Esophagus squamous epithelium (tissue), 5 donors: ENCODE measurements at places on chromosomes 16 and 17.

GRCh38 chr17:5592382-5592781 lies 8.1 kb upstream of the NLRP1 start:
- DNase-seq = no peak
- no peaks in the 10 kb centered on the region for H3K36me3 ChIP-seq
- H3K27me3 ChIP-seq = no peaks in the 10 kb centered on the region
- no peak overlapping the region for H3K4me3 ChIP-seq
- no peaks in the 10 kb centered on the region for H3K4me1 ChIP-seq
- H3K27ac ChIP-seq = no peak overlapping the region

- no peak overlapping the region for H3K27ac ChIP-seq
- H3K4me1 ChIP-seq = no peaks in the 10 kb centered on the region
Observed at GRCh38 chr17:33868899-33869298, 386.2 kb upstream of the CCL2 start.

- H3K27me3 ChIP-seq = no peaks in the 10 kb centered on the region
- H3K4me1 ChIP-seq = peaks cover 12% of the 10 kb centered on the region
- no peaks in the 10 kb centered on the region for H3K36me3 ChIP-seq
- no peak overlapping the region for H3K4me3 ChIP-seq
- H3K27ac ChIP-seq = no peak overlapping the region
- DNase-seq = no peak
Observed at GRCh38 chr16:80806927-80807340, 2.5 kb upstream of the CDYL2 start.

GRCh38 chr17:14201988-14202380 lies 34.7 kb downstream of the CDRT15 start:
- no peaks in the 10 kb centered on the region for H3K4me1 ChIP-seq
- H3K27ac ChIP-seq = no peak overlapping the region
- no peak overlapping the region for H3K4me3 ChIP-seq
- H3K27me3 ChIP-seq = no peaks in the 10 kb centered on the region

- H3K36me3 ChIP-seq = peaks cover 5% of the 10 kb centered on the region
- no peak for DNase-seq
- H3K27ac ChIP-seq = peak overlapping the region; percentile 100
- peaks cover 9% of the 10 kb centered on the region for H3K4me1 ChIP-seq
Observed at GRCh38 chr16:28821874-28822519, 802 bp upstream of the ATXN2L start.

DNA sequence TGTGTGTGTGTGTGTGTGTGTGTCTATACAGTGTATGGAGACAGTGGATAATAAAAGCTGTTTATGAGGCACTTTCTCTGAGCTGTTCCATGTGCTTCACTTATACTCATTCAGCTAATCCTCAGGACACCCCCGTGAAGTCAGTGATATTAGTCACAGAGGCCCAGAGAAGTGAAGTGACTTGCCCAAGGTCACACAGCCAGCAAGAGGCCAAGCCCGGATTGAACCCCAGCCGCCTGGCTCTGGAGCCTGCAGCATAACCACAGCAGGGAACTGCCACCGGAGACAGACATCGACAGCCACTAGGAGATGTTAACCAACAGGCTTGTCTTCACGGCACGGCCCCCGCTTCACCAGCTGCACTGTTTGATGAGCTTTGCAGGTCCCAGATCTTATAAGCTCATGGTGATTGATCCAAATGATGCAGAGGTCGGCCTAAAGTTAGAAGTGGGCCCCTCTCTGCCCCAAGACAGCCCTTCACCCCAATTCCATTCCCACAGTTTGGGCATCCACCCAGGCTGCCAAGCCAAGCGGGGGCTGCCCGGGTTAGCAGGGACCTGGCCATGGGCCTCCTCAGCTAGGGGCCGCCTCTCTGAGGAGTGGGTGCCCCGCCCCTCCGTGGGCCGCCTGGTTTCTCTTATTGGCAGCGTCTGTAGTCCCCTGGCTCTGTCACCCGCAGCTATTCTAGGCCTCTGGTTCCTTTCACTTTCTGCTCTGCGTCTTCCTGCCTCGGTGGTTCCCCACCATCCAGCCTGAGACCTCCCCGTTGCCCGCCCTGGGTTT lies 30.9 kb downstream of the SOCS1 start:
- peak; percentile 41 for DNase-seq
- H3K27me3 ChIP-seq = no peaks in the 10 kb centered on the region
- H3K36me3 ChIP-seq = no peaks in the 10 kb centered on the region
- peak overlapping the region; percentile 76 for H3K27ac ChIP-seq
- H3K4me1 ChIP-seq = peaks cover 39% of the 10 kb centered on the region

- H3K27ac ChIP-seq = peak overlapping the region; percentile 34
- no peak overlapping the region for H3K4me3 ChIP-seq
- no peaks in the 10 kb centered on the region for H3K4me1 ChIP-seq
- H3K36me3 ChIP-seq = peaks cover 9% of the 10 kb centered on the region
- no peaks in the 10 kb centered on the region for H3K27me3 ChIP-seq
- DNase-seq = no peak
Observed at GRCh38 chr17:39081851-39082250, 69.6 kb downstream of the PLXDC1 start.

- H3K4me1 ChIP-seq = peaks cover 91% of the 10 kb centered on the region
- no peak overlapping the region for H3K27ac ChIP-seq
- H3K27me3 ChIP-seq = no peaks in the 10 kb centered on the region
- no peaks in the 10 kb centered on the region for H3K36me3 ChIP-seq
Observed at GRCh38 chr17:17966399-17966798, 5.8 kb downstream of the TOM1L2 start.

GRCh38 chr17:67200727-67201301 lies 44.2 kb downstream of the HELZ start:
- no peaks in the 10 kb centered on the region for H3K27me3 ChIP-seq
- no peaks in the 10 kb centered on the region for H3K4me1 ChIP-seq
- H3K4me3 ChIP-seq = no peak overlapping the region
- no peak for DNase-seq

DNA sequence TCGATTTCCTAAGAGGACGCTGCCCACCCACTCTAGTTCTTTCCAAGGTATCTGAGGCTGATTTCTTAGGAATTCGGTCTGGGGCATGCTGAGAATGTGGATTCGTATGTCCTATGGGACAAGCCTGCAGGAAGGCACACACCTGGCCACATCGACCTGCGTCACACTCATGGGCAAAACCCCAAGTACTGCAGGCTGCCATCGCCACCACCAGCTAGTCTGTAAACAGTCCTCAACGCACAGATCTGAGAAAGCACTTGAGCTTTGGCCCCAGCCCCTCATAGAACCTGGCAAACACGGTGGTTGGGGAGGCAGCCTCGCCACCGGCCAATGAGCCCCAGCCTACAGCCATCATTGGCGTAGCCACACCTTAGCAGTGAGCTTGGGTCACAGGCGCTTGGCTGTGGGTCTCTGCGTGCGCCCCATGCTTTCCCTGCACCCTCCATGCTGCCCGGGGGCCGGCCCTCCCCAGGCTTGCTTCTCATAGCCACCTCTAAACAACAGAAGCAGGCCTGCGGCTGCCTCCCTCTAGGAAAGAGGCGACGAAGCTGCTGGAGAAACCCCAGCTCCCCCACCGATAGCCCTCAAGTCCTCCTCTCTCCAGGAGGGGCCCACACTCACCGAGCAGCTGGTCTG lies 75.1 kb downstream of the ZNF778 start:
- DNase-seq = no peak
- no peak overlapping the region for H3K27ac ChIP-seq
- H3K27me3 ChIP-seq = no peaks in the 10 kb centered on the region
- no peak overlapping the region for H3K4me3 ChIP-seq
- H3K4me1 ChIP-seq = peaks cover 38% of the 10 kb centered on the region
- H3K36me3 ChIP-seq = peaks cover 63% of the 10 kb centered on the region

DNA sequence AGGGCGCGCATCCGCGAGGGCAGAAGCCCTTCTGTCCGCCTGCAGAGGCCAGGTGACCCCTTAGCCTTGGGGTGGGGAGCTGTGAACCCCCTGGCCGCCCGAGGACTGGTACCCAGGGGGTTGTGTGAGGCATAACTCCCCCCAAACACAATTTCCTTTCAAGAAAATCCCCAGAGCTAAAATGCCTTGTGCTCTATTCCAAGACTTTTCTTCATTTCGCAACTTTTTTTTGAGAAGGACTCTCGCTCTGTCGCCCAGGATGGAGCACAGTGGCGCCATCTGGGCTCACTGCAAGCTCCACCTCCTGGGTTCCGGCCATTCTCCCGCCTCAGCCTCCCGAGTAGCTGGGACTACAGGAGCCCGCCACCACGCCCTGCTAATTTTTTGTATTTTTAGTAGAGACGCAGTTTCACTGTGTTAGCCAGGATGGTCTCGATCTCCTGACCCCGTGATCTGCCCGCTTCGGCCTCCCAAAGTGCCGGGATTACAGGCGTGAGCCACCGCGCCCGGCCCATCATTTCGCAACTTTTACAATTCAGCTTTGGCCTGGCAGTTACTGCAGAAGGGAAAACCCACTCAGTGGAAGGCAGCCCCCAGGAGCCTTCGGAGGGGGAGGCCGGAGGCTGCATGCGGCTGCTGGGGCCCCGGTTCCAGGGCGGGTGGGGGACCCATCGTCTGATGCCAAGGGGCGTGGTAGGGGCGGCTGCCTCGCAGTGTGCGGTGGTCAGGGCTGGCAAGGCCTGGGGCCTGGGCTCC lies 963 bp upstream of the APRT start:
- peak overlapping the region; percentile 74 for H3K4me3 ChIP-seq
- DNase-seq = no peak
- H3K36me3 ChIP-seq = peaks cover 14% of the 10 kb centered on the region

GRCh38 chr16:65061935-65062518 lies 59.8 kb downstream of the CDH11 start:
- no peaks in the 10 kb centered on the region for H3K36me3 ChIP-seq
- no peak overlapping the region for H3K27ac ChIP-seq
- no peaks in the 10 kb centered on the region for H3K27me3 ChIP-seq
- DNase-seq = no peak
- H3K4me1 ChIP-seq = no peaks in the 10 kb centered on the region

DNA sequence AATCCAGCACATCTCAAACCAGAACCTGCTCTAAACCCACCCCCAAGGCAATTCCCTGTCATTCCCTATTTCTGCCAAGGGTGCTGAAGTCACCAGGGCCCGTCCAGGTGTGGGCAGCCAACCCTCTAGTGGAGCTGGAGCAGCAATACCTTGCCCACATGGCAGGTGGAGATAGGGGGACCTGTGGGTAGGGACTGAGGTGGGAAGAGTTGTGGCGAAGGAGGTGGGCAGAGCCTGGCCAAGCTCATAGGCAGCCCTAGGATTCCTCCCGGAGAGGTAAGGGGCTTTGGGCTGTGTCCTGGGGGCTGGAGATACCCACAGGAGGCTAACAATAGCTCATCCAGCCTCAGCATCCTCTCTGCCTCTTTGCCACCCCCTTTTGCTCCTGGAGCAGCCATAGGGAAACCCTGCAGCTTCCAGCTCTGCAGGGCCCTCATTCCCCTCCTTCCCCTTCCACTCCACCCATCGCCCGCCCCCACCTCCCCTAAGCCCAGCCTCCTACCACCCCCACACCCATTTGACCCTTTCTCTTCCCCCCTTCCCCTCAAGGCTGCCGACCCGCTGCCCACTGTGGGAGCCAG lies 30.4 kb upstream of the CRHR1 start:
- no peak overlapping the region for H3K4me3 ChIP-seq
- H3K27me3 ChIP-seq = no peaks in the 10 kb centered on the region
- no peaks in the 10 kb centered on the region for H3K36me3 ChIP-seq

DNA sequence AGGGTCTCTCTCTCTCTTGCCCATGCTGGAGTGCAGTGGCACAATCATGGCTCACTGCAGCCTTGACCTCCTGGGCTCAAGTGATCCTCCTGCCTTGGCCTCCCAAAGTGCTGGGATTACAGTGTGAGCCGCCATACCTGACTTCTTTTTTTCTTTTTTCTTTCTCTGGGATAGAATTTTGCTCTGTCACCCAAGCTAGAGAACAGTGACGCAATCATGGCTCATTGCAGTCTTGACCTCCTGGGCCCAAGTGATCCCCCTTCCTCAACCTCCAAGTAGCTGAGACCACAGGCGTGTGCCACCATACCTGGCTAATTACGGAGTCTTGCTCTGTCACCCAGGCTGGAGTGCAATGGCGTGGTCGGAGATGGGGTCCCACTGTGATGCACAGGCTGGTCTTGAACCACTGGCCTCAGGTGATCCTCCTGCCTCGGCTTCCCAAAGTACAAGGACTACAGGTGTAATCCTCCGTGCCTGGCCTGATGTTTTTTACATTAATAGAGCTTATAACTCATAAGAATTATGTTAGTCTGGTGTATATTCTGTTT lies 76.5 kb downstream of the BCAS3 start:
- no peak overlapping the region for H3K27ac ChIP-seq
- no peaks in the 10 kb centered on the region for H3K36me3 ChIP-seq
- no peaks in the 10 kb centered on the region for H3K27me3 ChIP-seq
- DNase-seq = no peak
- no peaks in the 10 kb centered on the region for H3K4me1 ChIP-seq

- H3K27ac ChIP-seq = no peak overlapping the region
- no peak overlapping the region for H3K4me3 ChIP-seq
- H3K27me3 ChIP-seq = no peaks in the 10 kb centered on the region
Observed at GRCh38 chr16:18969050-18969854, 14.5 kb upstream of the TMC7 start.

DNA sequence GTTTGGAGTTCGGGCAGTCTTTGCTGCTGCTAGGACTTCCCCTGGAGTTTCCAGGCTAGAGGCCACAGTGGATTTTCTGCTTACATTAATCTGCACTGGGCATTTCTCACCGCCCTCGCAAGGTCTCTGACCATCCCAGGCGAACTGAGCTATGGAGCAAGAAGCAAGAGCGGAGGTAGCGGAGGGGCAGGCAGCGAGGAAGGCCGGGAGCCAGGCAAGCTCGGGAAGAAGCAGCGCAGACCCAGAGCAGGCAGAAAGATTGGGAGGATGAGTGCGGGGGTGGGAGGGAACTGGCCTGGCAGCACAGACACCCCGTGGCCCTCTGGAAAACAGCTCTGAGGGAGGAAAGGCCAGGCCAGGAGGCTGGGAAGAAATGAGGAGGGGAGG lies 3.8 kb downstream of the COTL1 start:
- H3K27me3 ChIP-seq = peaks cover 11% of the 10 kb centered on the region
- DNase-seq = no peak
- H3K4me3 ChIP-seq = no peak overlapping the region
- H3K36me3 ChIP-seq = no peaks in the 10 kb centered on the region
- H3K27ac ChIP-seq = no peak overlapping the region
- peaks cover 70% of the 10 kb centered on the region for H3K4me1 ChIP-seq

DNA sequence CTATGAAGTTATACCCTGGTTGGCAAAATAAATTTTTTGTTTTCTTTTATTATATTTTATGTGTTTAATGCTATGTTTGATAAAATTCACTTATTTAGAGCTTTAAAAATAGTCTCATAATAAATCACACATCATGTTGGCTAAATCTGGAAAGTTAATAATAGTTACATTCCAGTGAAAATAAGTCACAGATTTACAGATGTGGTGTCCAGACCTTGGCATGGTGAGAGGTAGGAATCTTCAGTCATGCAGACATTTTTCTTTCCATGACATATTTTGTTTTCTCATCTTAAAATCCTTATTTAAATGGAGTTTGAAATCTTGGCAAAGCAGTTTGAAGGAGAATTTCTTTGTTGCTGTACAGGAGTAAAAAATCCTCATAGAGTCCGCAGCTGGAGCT lies 48.1 kb upstream of the GOSR1 start:
- H3K27me3 ChIP-seq = no peaks in the 10 kb centered on the region
- H3K36me3 ChIP-seq = no peaks in the 10 kb centered on the region
- H3K4me3 ChIP-seq = no peak overlapping the region
- H3K27ac ChIP-seq = no peak overlapping the region
